Uterus (tissue), 4 donors: ENCODE measurements at places on chromosomes 4 and X.
A peak's percentile ranks its signal among the peaks of the same experiment; 100 is the strongest.

DNA sequence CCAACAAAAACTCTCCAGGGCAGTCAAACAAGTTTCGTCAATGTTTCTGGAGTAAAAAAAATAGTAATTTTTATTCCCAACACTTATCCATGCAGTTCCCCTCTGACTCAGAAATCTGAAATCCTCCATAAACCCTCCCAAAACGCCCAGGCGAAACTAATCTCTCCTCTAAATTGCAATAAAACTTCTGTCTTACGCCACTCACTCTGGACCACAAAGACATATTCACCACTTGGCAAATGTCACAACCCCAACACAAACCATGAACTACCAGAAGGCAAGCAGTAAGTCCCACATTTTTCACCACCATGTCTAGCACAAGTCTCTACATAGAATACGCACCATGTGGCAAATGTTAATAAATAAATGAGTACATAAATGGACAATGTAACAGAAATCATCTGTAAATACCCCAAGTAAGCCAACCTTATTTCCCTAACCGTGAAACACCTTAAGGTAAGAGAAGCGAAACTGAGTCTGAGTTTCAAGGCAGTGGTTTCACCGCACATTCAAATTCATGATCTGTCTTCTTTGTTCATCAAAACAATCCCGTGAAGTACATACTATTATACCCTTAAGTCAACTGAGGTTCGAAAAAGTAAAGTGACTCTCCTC lies 1.6 kb downstream of the PAPSS1 start:
- H3K4me3 ChIP-seq: no peak overlapping the region
- DNase-seq: no peak
- H3K4me1 ChIP-seq: no peaks in the 10 kb centered on the region
- H3K36me3 ChIP-seq: no peaks in the 10 kb centered on the region
- no peaks in the 10 kb centered on the region for H3K27me3 ChIP-seq

DNA sequence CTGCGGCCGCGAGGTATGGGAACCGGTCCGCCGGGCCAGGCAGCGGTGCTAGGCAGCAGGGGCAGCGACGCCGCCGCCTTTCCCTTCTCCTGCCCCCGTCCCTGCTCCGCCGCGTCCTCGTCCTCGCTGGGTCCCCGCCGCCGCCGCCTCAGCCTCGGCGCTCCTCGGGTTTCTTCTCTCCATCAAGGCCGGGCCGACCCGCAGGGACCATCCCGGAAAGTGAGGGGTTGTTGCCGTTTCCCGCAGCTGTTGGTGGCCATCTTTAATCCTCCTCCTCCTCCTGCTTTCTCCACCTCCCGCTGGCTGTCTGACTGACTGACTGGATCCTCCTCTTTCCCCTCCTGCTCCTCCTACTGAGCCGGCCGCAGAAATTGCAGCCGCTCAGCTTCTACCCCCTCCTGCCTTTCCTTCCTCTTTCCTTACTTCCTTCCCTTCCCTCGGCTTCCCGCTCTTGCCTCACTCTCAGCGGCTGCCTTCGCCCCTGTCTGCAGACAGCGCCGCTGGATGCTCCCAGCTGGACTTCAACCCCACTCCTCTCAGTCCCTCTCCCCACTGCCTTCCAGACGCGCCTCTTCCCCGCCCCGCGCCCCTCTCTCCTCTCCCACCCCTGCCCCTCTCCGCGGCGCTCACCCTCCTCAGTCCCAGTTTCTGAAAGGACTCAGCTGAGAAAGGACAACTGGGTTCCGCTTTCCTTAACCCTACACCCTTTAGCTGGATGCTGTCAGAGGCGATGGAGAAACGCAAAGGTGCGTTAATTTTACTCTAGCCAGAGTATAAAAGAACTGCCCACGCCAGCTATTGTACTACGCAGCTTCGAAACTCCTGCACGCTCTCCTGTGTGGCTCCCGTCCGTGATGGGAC lies at the start of gene WDFY3:
Gene WDFY3, minus strand, starts transcription at position 309 of the 861 bp plus-strand sequence. CDS start 106,099 bp downstream, outside the sequence.
- peak within 1 kb of the TSS; percentile 90 for H3K4me3 ChIP-seq
- no peaks in the 10 kb centered on the region for H3K4me1 ChIP-seq
- H3K36me3 ChIP-seq: no peaks in the 10 kb centered on the region
- H3K27ac ChIP-seq: peak within 1 kb of the TSS; percentile 97
- peak; percentile 81 for DNase-seq
- no peaks in the 10 kb centered on the region for H3K27me3 ChIP-seq

DNA sequence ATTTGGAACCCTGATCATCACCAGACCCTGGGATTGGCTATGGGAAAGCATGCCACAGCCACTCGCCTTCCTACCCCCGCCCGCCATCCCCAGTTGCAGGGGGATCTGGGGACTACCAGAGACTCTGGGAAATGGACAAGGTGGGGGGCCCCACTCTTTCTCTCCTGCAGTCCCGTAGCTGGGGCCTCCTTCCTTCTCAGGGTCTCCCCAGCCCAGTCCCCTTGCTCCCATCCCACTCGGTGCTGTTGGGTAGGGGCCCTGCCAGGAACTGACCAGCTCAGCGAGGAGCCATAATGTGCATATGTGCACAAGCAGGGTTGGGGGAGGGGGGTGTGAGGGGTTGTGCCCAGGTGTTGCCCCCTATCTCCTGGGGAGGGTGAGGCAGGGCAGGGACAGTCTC lies 3.4 kb upstream of the USP11 start:
- no peak for DNase-seq
- no peaks in the 10 kb centered on the region for H3K4me1 ChIP-seq
- H3K27ac ChIP-seq: no peak overlapping the region
- H3K4me3 ChIP-seq: no peak overlapping the region
- H3K27me3 ChIP-seq: no peaks in the 10 kb centered on the region

DNA sequence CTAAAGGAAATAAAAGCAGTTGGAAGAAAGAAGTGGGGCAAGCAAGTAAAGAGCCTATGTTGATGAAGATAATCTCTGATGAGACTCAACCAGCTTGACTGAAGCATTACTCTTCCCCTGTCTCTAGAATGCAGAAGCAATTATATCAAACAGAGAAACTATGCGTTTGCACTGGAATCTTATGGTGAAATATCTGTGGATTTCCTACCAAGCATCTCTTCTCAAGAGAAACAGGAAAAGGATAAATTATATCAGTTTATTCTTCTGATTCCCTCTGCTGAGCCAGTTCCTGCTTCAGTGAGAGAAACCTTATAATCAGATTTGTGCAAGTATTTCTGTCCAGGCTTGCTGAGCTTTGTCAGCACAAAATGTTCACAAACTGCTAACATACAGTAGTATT lies 316.7 kb upstream of the SLC7A11 start:
- no peak for DNase-seq
- H3K27ac ChIP-seq: no peak overlapping the region
- no peaks in the 10 kb centered on the region for H3K4me1 ChIP-seq

DNA sequence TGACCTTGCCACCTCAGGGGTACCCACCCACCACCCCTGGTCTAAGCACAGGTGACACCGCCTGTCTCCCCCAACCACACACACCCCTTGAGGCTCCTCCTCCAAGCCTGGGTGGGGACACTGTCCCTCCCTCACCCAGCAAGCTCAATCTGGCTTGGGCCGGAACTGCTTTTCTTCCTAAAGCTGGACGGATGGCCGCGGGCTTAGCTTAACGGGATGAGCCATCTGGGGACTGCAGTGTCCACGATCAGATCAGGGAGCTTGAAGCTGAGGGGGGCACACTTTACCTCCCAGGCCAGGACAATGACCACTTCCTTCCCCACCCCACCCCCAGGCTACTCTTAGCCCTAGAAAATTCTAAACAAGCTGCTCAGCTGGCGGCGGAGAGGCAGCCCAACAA lies 1.0 kb upstream of the SLC6A8 start:
- peak overlapping the region; percentile 64 for H3K27ac ChIP-seq
- H3K27me3 ChIP-seq: no peaks in the 10 kb centered on the region
- H3K36me3 ChIP-seq: no peaks in the 10 kb centered on the region
- no peak overlapping the region for H3K4me3 ChIP-seq
- DNase-seq: peak; percentile 20
- H3K4me1 ChIP-seq: no peaks in the 10 kb centered on the region

DNA sequence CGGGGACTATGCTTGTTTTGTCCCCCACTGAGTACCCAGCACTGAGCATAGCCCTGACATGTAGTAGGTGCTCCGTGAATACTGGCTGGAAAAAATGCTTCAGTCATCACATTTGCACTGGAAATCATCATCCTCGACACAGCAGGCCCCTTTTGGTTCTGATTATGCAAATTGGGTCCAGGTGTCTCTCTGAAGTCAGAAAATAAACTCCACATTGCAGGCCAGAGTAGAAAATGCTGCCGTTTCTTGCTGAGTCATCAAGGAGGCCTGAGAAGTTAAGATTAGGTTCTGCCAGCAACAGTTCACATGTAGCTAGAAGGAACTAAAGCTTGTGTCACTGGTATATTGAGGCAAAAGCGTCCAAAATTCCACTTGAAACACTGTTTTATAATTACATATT lies 15.0 kb upstream of the STK32B start:
- no peak overlapping the region for H3K4me3 ChIP-seq
- no peaks in the 10 kb centered on the region for H3K36me3 ChIP-seq
- no peaks in the 10 kb centered on the region for H3K4me1 ChIP-seq
- H3K27ac ChIP-seq: no peak overlapping the region
- H3K27me3 ChIP-seq: no peaks in the 10 kb centered on the region
- no peak for DNase-seq

GRCh38 chr4:169615467-169616106 lies 3.2 kb upstream of the NEK1 start:
- H3K27ac ChIP-seq: no peak overlapping the region
- H3K4me1 ChIP-seq: peaks cover 8% of the 10 kb centered on the region
- no peak for DNase-seq
- H3K4me3 ChIP-seq: no peak overlapping the region
- no peaks in the 10 kb centered on the region for H3K36me3 ChIP-seq

- no peak for DNase-seq
- no peaks in the 10 kb centered on the region for H3K36me3 ChIP-seq
- H3K4me1 ChIP-seq: peaks cover 24% of the 10 kb centered on the region
- no peaks in the 10 kb centered on the region for H3K27me3 ChIP-seq
- H3K4me3 ChIP-seq: no peak overlapping the region
These were observed 55.8 kb downstream of the PTTG2 start for GRCh38 chr4:38015886-38016515.

DNA sequence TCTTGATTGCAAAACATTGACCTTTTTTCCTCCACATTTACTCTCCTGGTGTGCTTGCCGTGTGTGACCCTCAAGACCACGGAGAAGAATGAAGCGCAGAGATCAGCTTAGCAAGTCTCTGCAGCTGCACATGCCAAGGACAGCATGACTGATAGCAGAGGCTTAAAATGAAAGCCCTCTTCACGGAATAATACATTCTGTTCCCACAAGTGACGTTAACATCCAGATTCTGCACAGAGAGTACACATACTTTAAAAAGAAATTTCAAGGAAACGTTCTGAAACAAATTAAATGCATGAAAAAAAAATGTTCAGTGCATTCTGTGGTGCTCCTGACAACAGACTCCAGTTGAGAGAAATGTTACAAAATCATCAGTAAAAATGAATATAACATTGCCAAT lies 60.9 kb downstream of the SLC7A11 start:
- H3K4me3 ChIP-seq: no peak overlapping the region
- H3K4me1 ChIP-seq: peaks cover 3% of the 10 kb centered on the region
- DNase-seq: peak; percentile 29
- no peaks in the 10 kb centered on the region for H3K27me3 ChIP-seq
- H3K36me3 ChIP-seq: no peaks in the 10 kb centered on the region
- H3K27ac ChIP-seq: no peak overlapping the region

- DNase-seq: peak; percentile 63
- peaks cover 5% of the 10 kb centered on the region for H3K4me1 ChIP-seq
- no peaks in the 10 kb centered on the region for H3K27me3 ChIP-seq
- no peak overlapping the region for H3K27ac ChIP-seq
These were observed 61.7 kb downstream of the ADRA2C start for GRCh38 chr4:3827616-3828492.

DNA sequence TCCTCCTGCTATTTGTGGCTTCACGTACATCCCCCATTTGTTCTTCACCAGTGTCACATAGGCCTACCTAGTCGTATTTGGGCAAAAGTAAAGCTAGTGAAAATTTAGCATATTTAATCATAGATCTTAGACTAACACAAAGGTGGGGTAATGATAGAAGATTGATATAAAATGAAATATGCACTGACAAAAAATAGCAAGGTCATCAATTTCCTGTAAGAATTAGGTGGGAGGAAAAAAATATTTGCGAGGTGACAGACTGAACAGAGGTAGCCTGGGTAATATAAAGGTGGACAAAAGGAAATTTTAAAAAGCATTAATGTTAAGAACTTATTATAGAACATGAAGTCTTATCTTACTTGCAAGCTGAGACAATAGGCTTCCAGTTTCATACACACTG lies 239.9 kb downstream of the PCDH10 start:
- no peaks in the 10 kb centered on the region for H3K4me1 ChIP-seq
- no peaks in the 10 kb centered on the region for H3K36me3 ChIP-seq
- H3K27me3 ChIP-seq: no peaks in the 10 kb centered on the region
- no peak overlapping the region for H3K27ac ChIP-seq

GRCh38 chr4:159697322-159698283 lies 594.7 kb downstream of the RAPGEF2 start:
- no peak overlapping the region for H3K4me3 ChIP-seq
- no peak for DNase-seq
- H3K36me3 ChIP-seq: no peaks in the 10 kb centered on the region
- no peaks in the 10 kb centered on the region for H3K4me1 ChIP-seq

- no peaks in the 10 kb centered on the region for H3K36me3 ChIP-seq
- DNase-seq: no peak
- no peak overlapping the region for H3K4me3 ChIP-seq
- H3K4me1 ChIP-seq: no peaks in the 10 kb centered on the region
These were observed 57.4 kb upstream of the CLCN4 start for GRCh38 chrX:10099411-10099810.
